ENCODE measurements at places on chromosomes 6 and 20. TPM values are rescaled to one million over a fixed set of nuclear protein-coding genes. Genes with fewer than 3 reads are reported as not detected.

- no peak for DNase-seq
These were observed 39.6 kb upstream of the POU5F1 start for GRCh38 chr6:31210123-31210522.

GRCh38 chr6:157644043-157644810 lies 178.8 kb upstream of the SNX9 start:
- DNase-seq: no peak

DNA sequence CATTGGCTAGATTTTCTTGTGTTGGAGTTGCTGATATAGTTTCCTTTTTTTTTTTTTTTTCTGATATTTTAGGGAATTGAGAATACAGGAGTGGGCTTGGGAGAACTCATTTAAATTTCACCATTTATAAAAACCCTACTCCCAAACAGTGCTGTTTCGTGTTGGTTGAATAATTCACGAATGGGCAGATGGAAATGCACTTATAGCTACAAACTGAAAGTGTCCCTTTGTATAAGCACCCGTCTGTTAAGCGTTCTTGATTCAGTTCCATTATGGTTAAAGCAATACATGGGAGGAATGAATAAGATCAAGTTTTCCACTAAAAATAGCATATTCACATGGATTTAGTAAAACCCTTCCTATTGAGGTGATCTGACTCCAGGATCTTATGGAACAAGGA lies 122.2 kb upstream of the ARG1 start:
- no peak for DNase-seq

GRCh38 chr6:70310063-70310694 lies 7.3 kb upstream of the COL9A1 start:
- no peak for DNase-seq

GRCh38 chr6:40325791-40326190 lies 261.4 kb downstream of the LRFN2 start:
- DNase-seq: no peak

- DNase-seq: no peak
These were observed 16.6 kb upstream of the PRDM13 start for GRCh38 chr6:99589907-99590493.

- DNase-seq: no peak
These were observed 1247.9 kb downstream of the GRIK2 start for GRCh38 chr6:102641426-102641825.

DNA sequence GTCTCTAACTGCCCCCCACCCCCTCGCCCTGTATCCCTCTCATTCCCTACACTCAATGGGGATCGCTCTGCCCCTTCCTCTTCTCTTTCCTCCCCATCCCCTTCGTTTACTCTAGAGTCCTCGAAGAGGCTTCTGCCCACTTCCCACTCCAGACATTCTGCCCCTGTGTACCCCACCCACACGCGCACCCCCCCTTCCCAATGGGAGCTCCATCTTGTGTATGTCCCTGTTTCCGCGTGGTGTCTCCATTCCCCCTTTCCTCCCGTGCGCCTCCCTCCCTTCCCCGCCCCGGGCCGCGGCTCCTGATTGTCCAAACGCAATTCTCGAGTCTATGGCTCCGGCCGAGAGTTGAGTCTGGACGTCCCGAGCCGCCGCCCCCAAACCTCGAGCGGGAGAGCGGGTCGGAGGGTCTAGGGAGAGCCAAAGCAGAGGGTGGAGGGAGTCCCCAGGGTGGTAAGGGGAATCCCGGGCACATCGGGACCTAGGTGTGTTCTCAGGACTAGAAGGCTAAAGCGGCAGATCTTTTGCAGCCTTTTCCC lies 679 bp upstream of the RING1 start:
- no peak for DNase-seq

- no peak for DNase-seq
These were observed 62.1 kb downstream of the NOL4L start for GRCh38 chr20:32522776-32523612.

- no peak for DNase-seq
These were observed 284.7 kb downstream of the CDH26 start for GRCh38 chr20:60242836-60243505.

METTL24 gene
- polyA plus RNA-seq: 0.14 TPM

SCRT2 gene
- polyA plus RNA-seq: not detected

GINS1 gene
- polyA plus RNA-seq: 0.17 TPM

IL22RA2 gene
- polyA plus RNA-seq: not detected

ADGRF4 gene
- polyA plus RNA-seq: not detected

FGD2 gene
- 5.8 TPM for polyA plus RNA-seq

TMEM74B gene
- polyA plus RNA-seq: 0.14 TPM
